ENCODE measurements at places on chromosomes 3 and 15.

GRCh38 chr3:124560666-124561215, 169.5 kb upstream of the UMPS start:
- DNase-seq: no peak

GRCh38 chr3:102360183-102360860, 74.5 kb upstream of the ZPLD1 start:
- no peak for DNase-seq

DNA sequence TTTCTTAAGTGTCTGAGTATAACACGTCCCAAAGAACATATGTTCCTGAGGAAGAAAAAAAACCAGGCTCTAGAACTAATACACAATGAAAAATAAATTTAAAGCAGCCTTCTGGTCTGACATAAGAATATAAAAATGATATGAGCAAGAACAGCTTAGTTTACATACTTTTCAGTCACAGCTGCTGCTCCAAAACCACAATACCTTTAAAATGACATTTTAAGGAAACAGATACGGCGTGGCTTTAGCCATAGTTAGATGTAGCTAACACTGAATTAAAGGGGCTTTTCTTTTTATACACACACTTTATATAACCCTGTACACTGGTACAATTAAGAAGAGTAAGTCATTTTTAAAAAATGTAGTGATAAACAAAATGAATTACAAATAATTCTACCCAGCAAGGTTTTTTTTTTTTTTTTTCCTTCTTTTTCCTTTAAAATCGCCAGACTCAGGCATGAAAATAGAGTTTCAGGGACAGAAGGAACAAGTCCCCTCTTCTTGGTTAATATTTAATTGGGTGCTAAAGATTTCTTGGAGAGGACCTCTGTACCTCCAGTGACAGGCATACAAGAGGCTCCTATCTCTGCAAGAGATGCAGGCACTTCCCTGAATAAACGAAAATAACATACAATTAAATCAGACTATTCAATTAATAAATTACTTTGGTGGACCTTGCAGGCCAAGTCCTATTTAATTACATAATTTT, 265.6 kb downstream of the FOXP1 start:
- no peak for DNase-seq

DNA sequence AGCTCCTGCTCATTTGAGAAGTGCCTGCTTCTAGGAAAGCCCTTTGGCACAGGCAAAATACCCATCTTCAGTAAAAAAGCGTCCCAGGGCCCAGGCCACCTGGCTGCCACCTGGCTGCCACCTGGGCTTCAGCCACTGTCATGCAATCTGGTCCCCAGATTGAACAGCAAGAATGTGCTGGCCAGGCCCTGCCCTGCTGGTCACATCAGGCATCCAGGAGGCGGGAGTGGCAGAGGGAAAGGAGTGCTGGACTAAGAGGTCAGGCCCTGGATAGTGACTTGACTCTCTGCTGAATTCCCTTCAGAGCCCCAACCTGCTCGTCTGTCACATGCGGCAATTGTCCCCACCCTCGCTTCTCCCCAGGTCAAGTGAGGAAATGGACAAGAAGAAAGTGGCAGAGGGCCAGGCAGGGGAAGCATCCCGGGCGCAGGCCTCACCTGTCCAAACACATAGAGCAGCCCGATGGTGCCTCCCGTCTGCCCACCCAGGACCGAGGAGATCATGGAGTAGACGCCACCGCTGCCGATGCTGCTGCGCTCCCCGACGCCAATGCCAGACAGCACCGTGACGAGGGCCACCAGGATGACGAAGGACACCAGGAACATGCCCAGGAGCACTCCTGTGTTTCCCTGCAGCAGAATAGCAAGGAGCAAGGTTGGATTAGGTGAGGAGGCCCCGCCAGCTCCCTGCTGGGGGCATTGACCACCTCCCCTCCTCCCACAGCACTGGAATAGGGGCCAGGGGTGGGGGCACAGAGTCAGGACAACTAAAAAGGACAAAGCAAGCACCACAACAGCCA, 25.5 kb downstream of the SLC12A8 start:
- no peak for DNase-seq

DNA sequence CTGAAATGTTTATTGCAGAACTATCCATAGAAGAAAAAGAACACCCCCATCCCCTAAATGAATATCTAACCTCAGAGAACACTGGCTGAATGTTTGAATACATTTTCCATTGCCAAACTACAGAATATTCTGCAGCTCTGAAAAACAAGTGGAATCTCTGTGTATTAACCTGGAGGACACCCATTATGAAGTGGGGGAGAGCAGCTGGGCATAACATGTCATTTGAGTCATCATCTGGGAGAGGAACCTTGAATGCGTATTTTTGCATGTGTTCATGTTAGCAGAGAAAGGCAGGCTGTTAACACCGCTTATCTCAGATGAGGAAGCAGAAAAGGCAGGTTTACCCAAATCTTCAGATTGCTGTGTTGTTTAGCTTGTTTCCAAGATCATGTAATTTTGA, 31.5 kb downstream of the ESYT3 start:
- DNase-seq: no peak

DNA sequence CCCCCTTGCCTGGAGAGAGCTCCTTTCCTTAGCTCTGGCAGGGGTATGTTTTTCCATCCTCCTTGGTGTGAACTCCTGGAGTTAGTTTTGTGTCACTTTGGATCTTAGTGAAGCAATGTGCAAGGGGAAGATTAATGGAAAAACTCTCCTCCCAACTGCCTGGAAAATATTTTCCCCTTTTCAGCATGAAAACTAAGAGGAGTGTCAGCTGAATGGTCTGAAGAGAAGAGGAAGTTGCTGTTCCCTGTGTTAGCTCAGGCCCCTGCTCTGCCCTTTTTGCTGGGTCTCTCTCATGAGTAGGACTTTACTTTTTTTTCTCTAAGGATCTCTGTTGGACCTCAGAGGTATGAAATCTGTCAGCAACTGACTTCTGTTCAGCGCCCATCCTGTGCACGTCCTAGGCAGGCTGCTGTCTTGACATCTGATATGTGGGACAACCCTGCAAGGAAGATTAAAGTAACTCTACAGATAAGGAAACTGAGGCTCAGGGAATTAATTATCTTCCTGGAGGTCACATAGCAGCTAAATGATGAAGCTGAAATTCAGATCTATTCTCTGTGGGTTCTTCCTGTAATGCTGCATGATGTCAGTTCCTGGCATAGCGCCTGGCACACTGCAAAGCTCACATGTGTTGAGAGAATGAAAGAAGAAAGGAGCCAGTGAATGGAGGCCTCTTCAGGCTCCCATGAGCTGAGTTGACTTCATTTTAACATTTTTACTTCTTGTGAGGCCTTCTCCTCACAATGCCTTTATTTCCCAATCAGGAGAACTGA, 109.7 kb upstream of the GALNT15 start:
- DNase-seq: no peak

- peak; percentile 11 for DNase-seq
These were observed 619 bp upstream of the CMTM8 start for GRCh38 chr3:32237670-32238452.

DNA sequence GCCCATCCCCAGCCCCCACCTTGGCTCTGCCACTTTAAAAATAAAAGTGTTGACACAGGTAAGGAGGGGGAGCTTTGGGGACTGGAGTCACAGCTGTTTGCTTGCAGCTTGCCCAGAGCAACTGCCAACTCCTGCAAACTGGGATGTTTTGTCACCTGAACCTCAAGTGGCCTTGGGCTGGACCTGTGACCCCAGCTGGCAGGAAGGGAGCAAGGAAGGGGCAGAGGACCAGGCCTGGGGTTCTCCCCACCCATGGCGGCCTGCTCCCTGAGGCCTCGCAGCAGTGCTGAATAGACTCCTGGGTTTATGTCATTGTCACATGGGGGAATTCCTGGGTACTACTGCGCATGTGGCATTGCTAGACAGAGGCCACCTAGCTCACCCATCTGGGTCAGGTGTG, 246.9 kb upstream of the TLE3 start:
- DNase-seq: no peak

DNA sequence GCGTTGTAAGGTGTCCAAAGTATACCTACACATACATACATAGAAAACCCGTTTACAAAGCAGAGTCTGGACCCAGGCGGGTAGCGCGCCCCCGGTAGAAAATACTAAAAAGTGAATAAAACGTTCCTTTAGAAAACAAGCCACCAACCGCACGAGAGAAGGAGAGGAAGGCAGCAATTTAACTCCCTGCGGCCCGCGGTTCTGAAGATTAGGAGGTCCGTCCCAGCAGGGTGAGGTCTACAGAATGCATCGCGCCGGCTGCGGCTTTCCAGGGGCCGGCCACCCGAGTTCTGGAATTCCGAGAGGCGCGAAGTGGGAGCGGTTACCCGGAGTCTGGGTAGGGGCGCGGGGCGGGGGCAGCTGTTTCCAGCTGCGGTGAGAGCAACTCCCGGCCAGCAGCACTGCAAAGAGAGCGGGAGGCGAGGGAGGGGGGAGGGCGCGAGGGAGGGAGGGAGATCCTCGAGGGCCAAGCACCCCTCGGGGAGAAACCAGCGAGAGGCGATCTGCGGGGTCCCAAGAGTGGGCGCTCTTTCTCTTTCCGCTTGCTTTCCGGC, 318.6 kb downstream of the FGF12 start:
- DNase-seq: no peak

- no peak for DNase-seq
These were observed 140.6 kb downstream of the RBPMS2 start for GRCh38 chr15:64634576-64635498.

DNA sequence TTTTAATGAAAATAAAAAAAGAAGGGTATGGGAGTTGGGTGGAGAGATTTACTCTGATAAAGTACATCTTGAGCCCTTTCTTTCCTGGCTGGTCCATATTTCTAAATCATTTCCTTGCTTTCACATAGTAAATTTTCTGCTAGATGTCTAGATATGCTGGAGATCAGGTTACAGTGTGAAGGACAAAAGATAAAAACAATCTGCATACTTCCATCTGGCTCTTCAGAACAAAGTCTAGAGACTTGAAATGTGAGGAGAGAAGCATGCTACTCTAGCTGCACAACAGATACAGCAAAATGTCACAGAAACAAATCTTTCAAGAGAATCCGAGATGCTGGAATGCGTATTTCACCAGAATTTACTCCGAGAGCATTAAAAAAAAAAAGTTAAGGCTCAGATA, 42.2 kb downstream of the FOXP1 start:
- no peak for DNase-seq

DNA sequence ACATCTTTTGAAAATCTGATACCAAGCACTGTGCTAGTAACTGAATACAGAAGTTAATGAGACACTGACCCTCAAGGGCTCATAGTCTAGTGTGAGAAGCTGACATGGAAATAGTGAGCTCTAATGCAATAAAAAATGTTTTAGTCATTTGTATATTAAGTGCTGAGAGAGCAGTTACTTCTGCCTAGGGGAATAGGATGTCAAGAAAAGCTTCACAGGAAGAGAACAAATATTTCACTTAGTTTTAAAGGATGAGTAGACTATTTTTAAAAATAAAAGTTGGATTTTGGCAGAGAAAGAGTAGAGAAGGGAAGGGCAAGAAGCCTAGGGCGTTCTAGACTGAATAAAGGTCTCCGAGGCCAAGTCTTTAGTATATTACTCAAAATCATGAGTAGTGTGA, 158.4 kb downstream of the ATG7 start:
- DNase-seq: no peak

DNA sequence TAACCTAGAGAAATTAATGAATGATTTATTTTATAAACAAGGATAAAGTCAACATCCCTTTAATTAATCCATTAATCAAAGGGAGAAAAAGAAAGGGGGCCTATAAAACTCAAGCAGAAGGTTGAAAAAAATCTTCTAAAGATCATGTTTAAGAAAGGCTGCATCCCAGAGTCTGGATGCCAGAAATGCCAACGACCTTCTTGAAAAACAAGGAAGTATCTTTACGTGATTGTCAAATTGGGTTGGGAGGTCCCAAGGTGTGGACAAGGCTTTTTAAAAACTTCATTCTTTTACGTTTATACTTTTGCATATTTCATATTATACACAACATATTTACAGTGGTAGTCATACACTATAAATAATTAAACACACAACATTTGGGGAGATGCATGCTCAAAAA, 1.6 kb downstream of the GOLGB1 start:
- DNase-seq: no peak

GRCh38 chr3:174251681-174252080, 607.5 kb upstream of the NAALADL2 start:
- no peak for DNase-seq

DNA sequence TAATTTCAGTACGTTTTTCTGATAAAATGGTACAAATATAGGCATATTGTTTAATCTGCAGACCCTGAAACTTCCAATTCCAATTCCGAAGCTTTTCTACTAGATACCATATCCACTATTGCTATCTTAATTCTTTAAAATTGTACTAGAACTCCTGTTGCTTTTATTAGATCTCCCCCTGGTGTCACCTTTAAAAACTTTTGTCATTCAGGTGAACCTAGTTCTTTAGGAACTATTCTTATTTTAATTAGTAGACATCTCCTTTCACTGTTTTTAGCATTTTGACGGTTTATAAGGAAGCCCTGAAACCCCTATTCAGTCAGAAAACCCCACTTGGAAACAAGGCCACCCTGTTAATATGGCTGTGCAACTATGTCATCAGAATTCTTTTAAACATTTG, 22.3 kb downstream of the C2CD4B start:
- no peak for DNase-seq

- DNase-seq: no peak
These were observed 95.2 kb downstream of the CLDN1 start for GRCh38 chr3:190227064-190227463.

GRCh38 chr15:64507293-64507802, 47.0 kb downstream of the ZNF609 start:
- peak; percentile 45 for DNase-seq

- DNase-seq: no peak
These were observed 85.8 kb downstream of the ATP11B start for GRCh38 chr3:182879031-182879611.

- no peak for DNase-seq
These were observed 208.1 kb downstream of the RBMS3 start for GRCh38 chr3:29488922-29489321.

- DNase-seq: no peak
These were observed 4.5 kb upstream of the RPL24 start for GRCh38 chr3:101690972-101691371.

GRCh38 chr15:37104424-37104981, 4.2 kb upstream of the MEIS2 start:
- no peak for DNase-seq

DNA sequence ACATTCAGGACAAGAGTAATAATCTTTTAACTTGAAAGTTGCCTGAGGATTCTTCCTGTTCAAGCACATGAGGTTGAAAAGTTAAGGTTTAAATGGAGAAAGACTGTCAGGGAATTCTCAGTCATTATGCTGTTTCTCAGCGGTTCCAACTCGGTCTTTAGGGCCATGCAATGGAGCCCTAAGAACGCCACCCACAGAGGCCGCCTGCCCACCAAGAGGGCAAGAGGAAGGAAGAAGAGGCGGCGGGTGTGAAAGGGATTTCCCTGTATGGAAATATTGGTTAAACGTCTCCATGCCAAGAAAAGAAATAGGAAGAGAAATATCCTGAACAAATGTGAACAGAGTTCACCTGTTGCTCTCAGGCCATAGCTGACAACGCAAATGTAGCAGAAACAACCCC, 234.4 kb downstream of the OCA2 start:
- no peak for DNase-seq

GRCh38 chr3:175338775-175339535, 479.8 kb downstream of the NAALADL2 start:
- no peak for DNase-seq

GRCh38 chr3:108378153-108378951, 82.0 kb downstream of the HHLA2 start:
- no peak for DNase-seq

Measured in activated naive CD4-positive, alpha-beta T cell treated with anti-CD3 and anti-CD28 coated beads, Interleukin-2, amount 50 U/mL, for 16 hours (primary cell).